ENCODE measurements at places on chromosomes 2 and 18.

DNA sequence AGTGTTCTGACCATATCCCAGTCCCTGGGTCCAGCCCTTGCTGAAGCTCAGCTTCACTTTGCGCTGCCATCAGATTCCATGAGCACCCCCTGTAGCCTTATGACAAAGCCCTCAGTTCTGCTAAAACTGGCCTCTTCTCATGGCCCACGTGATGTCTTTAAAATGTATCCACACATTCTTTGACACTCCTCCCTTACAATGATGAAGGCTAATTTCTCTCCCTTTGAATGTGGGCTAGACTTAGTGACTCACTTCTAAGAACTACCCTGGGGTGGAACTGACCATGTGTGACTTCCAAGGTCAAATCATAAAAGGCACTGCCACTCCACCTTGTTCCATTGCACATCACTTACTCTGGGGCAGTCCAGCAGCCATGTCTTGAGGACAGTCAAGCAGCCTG, 45.4 kb upstream of the GORASP2 start:
- no peak for DNase-seq

DNA sequence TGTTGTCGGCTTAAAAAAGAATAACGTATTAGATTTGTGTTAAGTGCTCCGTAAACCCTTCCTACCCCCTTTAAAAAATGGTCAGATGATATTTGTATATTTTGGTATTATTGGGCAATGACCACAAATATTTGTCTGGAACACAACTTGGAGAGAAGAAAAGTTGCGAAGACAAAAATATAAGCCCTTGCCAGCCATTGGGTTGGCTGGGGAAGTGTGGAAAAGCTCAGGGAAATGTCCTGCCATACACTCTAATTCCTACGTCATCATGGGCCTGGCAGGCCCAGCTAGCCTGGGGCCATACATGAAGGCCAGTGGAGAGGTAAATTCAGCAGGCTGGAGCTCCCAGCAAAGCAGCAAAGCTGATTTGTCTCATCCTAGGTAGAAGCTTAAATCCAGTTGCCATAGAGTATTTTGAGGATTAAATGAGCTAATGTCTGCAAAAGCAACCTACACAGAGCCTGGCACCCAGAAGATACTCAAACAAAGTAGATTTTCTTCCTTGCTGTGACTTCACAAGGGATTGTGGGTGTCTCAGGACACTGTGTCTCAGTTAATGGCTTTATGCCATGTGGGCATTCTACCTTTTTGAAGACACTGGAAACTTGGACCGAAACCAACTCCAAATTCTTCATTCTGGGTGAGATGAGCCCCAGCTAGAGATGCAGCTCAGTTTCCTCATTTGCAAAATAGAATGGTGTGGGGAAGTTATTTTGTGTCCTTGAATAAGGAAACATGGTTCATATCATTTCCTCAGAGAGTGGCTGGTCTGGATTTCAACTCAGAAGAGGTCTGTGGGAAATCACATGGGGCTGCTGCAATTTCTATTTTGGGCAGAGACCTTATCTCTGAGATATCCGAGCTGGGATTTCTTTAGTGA, 87.9 kb upstream of the MAP4K3 start:
- no peak for DNase-seq

DNA sequence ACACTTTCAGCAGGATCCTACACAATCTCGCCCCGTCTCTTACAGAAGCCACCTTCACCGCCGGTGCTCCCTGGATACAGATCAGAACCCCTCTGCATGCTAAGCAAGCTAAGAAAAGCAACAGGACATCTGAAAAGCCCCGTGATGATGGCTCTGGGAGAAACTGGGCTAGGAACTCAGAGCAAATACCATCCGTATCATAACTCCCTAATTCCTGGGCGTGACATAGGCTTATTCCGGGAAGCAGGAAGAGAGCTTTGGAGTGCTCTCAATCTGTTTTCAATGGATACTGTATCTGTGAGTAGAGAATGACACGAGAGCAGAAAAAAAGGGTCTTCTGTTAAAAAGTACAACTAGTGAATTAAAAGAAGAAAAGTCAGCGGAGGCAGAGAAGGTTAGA, 121.6 kb downstream of the SPP2 start:
- no peak for DNase-seq

DNA sequence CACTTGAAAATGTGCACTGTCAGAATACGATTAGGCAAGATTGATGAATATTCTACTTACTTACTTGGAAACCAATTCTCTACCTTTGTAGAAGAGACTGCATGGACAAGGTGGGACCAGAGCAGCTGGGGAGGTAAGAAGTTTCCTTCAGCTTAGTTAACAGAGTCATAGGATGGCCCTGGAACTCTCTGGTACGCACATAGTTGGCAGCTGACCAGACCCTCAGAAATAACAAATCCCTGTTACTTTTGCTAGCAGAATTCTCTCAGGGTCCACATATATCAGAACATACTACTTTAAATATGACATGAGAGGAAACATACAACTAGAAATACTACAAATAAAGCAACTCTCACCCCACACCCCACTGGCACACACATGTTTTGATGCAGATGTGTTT, 24.8 kb upstream of the STAT1 start:
- no peak for DNase-seq

DNA sequence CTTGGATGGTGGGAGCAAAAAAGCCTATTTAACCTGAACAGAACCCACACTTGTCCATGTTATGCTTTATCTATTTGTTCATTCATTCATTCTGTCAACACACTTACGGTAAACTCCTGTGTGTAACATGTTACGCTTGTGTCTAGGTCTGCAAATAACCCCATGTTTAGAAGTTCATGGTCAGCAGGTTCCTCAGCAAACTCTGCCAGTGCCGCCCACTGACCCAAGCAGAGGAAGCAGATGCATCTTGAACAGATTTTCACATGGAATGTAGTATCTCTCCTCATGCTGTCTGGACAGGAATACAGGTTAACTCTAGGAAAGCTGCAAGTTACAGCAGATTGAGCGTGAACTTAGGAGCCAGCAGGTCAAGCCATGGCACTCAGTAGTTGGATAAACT, 213.7 kb upstream of the COPS8 start:
- no peak for DNase-seq

- DNase-seq = no peak
These were observed 135.0 kb upstream of the TTC39C start for GRCh38 chr18:23879544-23879943.

GRCh38 chr18:21194871-21195771, 46.9 kb upstream of the GREB1L start:
- DNase-seq = no peak

GRCh38 chr2:18849841-18850578, 260.6 kb upstream of the NT5C1B start:
- DNase-seq = no peak

DNA sequence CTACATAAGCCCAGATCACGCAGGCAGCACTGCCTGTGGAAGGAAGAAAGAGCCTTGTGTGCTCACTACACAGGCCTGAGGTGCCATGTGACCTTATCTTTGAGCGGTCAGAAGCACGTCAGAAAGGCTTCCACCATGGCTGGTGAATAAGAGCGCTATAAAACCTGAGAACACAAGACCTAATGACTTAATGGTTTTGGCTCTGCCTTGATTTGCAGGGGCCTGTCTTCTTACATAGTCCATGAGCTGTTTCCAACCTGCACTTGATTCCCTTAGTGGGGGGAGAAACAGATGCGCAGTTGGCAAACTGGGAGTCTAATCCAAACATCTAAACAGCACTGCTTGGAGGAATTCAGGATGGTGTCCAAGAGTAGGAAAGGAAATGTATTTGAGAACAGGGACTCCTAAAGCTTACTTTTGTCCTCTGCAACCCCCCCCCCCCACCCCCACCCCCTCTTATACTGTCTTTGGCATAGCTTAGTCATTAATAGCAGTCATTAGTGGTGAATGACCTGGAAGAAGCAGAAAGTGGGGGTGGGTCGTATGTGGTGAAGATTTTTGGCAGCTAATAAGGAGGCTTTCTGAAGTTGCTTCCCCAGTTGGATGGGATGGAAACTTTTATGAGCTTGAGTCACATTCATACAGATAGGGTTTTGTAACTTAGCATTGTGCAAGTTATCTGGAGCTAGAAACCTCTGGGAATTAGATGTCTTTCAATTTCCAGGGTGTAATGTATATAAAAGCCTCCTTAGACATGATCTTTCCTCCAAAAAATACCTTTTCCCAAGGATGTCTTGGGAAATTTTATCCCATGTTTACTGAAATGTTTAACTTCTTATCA, 454.1 kb downstream of the MEIS1 start:
- no peak for DNase-seq

DNA sequence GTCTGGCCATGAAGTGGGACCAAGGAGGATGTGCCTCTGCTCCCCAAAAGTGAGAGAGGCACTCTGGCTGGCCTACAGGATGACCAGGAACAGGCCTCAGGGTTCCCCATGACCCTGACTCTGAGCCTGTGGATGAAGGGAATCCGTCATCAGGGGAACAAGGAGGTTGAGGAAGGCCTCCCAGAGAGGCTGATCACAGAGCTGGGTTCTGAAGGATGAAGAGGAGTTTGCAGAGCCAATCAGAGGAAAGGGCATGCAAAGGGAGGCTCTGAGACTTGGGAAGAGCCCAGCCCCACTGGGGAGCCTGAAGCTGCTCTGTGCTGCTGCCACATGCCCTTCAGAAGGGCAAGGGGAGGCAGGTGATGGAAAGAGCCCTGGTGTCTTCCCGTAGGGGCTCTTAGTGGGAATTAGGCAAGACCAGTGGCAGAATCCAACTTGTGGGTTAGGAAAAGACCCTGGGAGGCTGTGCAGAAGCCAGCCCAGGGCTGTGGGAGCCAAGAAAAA, 141.3 kb upstream of the ID2 start:
- no peak for DNase-seq

- DNase-seq = no peak
These were observed 1.8 kb downstream of the SLC4A10 start for GRCh38 chr2:161625996-161626395.

GRCh38 chr2:113225263-113226259, 51.8 kb downstream of the PSD4 start:
- no peak for DNase-seq

DNA sequence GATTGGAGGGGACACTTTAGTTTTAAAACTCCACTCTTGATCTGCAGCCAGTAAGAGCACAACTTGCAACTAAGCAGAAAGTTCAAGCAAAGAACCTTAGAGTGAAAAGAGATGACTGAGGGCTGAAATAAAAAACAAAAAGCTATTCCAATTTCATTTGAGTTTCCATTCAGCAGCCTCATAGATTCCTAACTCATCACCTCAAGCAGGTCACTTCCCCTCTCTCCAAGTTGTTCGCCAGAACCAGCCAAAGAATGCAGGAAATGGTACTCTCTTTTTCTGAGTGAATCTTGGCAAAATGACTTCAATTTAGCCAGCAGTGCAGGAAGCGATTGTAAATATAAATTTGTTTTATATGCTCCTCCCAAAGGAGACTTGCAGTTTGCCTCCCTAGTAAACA, 213.3 kb downstream of the SETBP1 start:
- DNase-seq = no peak

Measured in activated T-cell treated with anti-CD3 and anti-CD28 coated beads, Interleukin-2, amount 50 U/mL, for 4 hours (primary cell).